CD4-positive, alpha-beta memory T cell (primary cell): ENCODE measurements at places on chromosomes 5 and 9. TPM values are rescaled to one million over a fixed set of nuclear protein-coding genes. Genes with fewer than 3 reads are reported as not detected.

DNA sequence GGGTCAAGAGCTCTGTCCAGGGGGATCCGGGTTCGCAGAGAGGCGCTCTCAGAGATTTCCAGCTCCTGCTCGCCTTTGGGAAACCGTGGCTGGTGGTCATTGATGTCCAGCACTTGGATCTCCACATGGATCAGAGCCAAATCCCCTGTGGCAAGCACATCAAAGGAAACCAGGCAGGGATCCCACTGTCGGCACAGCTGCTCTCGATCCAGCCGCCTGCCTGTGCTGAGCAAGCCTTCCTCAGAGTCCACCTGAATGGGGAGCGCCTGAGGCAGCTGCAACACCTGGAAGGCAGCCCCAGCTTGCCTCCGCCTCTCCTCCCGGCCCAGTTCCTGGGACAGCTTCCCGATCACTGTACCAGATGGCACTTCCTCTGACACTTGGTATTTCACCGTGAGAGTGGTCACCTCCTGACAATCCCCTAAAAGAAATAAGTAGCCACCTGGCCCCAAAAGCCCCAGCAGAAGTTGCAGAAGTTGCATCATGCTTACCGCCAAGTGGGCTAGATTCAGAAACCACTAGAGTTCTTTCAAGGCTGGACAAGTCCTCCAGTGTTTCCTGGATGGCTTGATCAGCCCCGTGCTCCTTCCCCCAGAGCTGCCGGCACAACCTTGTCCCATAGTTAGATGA, 520 bp downstream of the PCDH12 start:
- H3K4me1 ChIP-seq = peaks cover 45% of the 10 kb centered on the region
- no peak overlapping the region for H3K4me3 ChIP-seq
- H3K36me3 ChIP-seq = no peaks in the 10 kb centered on the region
- H3K27ac ChIP-seq = no peak overlapping the region
- no peak for DNase-seq
- H3K27me3 ChIP-seq = no peaks in the 10 kb centered on the region

DNA sequence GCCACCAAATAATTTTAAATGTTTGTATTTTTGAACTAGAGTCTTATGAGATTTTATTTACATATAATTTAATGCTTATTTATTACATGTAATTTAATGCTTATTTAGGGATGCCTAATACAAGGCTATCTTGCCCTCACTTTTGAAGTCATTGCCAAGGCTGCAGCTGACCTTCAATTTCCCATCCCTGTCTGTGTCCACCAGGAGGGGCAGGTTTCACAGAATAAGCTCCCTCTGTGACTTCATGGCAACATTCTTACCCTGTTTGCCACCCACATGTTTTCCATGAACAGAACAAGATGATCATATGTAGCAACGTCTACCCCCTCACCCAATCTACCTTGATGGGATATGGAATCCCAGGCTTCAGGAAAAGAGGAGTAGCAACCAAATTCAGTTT, 27.0 kb downstream of the C5 start:
- no peak overlapping the region for H3K4me3 ChIP-seq
- no peaks in the 10 kb centered on the region for H3K27me3 ChIP-seq
- no peaks in the 10 kb centered on the region for H3K36me3 ChIP-seq
- DNase-seq = no peak
- no peaks in the 10 kb centered on the region for H3K4me1 ChIP-seq
- no peak overlapping the region for H3K27ac ChIP-seq

GFM2 gene
- 21.6 TPM for total RNA-seq

SOX30 gene
- total RNA-seq = 0.14 TPM

- H3K4me3 ChIP-seq = no peak overlapping the region
- no peaks in the 10 kb centered on the region for H3K27me3 ChIP-seq
- no peak overlapping the region for H3K27ac ChIP-seq
- H3K4me1 ChIP-seq = peaks cover 23% of the 10 kb centered on the region
- no peak for DNase-seq
Measured at GRCh38 chr9:104923740-104924139, 4.2 kb downstream of the ABCA1 start.
